ENCODE measurements at places on chromosomes 4 and X.

GRCh38 chr4:141659539-141659938 is 23.2 kb downstream of the IL15 start:
- DNase-seq = no peak

DNA sequence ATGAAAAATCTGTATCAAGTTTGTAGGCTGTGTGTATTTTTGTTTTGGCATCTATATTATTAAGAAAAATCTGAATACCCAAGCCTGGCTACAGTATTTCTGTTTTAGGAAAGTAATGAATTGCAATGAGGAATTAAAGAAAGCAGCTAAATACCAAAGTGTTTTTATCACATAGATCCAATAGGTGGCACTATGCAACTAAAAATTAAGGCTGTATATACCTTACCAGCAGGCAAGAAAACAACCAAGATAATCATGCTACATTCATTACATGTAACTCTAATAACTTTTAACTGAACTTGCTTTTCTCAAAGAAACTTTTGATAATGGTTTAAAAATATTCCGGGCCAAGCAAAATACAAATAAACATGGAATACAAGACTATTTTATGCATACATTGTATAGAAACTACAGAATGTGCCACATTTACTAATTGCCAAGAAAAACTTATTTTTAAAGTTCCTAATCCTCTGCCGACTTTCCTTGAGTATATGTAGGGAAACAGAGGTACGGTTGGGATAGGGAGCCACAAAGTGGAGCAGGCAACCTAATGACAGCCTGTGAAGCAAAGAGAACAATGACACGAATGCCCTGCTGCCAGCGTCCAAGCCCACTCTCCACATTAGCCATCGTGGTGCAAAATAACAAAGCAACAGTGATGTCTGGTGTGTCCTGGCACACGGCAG is 63.7 kb downstream of the SEC24D start:
- DNase-seq = no peak

GRCh38 chr4:114481856-114482255 is 116.8 kb upstream of the UGT8 start:
- no peak for DNase-seq

DNA sequence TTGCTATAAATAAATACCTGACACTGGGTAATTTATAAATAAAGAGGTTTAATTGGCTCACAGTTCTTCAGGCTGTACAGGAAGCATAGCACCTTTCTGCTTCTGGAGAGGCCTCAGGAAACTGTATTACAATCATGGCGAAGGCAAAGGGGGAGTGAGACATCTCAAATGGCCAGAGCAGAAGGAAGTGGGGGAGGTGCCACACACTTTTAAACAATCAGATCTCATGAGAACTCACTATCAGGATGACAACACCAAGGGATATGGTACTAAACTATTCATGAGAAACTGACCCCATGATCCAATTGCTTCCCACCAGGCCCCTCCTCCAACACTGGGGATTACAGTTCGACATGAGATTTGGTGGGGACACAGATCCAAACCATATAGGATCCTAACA is 11.7 kb upstream of the TCEAL9 start:
- DNase-seq = no peak

DNA sequence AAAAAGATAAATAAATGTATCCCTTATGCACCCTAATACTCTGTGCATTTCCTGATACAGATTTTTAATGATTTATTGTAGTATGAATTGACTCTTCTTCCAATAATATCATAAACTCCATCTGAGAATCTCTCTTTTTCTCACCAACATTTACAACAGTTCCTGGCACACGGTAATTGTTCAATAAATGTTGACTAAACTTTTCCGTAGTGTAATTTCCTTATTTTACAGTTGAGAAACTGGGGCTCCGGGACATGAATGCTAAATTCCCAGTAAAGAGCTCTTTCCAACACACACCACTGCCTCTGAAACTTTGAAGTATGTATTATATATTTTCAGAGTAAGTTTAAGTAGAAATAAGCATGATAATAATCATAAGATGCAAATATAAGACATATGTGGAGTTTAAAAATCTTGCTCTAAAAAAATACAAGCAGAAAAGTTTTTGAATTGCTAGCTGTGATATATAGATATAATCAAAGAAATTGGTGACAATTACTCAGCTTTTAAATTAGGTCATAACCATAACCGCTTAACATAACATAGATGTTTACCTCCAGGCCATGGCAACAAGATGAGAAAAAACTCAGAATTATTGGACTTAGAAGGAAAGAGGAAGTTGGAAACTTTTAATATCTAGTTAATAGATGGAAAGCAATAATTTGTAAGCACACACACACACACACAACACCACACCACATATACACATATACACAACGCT is 28.2 kb upstream of the ANTXR2 start:
- no peak for DNase-seq

GRCh38 chrX:47366041-47366722 is 4.2 kb upstream of the ZNF157 start:
- peak; percentile 87 for DNase-seq

DNA sequence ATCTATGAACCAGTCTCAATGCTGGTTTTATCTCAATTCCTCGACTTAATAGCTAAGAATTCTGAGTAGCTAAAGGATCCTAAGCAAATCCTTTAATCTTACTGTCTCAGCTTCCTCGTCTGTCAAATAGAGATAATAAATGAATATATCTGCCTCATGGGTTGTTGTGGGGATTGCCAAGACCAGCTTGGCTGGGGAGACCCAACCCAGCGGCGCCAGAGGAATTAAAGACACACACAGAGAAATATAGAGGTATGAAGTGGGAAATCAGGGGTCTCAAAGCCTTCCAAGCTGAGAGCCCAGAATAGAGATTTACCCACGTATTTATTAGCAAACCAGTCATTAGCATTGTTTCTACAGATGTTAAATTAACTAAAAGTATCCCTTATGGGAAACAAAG is 41.9 kb downstream of the SLC34A2 start:
- DNase-seq = no peak

DNA sequence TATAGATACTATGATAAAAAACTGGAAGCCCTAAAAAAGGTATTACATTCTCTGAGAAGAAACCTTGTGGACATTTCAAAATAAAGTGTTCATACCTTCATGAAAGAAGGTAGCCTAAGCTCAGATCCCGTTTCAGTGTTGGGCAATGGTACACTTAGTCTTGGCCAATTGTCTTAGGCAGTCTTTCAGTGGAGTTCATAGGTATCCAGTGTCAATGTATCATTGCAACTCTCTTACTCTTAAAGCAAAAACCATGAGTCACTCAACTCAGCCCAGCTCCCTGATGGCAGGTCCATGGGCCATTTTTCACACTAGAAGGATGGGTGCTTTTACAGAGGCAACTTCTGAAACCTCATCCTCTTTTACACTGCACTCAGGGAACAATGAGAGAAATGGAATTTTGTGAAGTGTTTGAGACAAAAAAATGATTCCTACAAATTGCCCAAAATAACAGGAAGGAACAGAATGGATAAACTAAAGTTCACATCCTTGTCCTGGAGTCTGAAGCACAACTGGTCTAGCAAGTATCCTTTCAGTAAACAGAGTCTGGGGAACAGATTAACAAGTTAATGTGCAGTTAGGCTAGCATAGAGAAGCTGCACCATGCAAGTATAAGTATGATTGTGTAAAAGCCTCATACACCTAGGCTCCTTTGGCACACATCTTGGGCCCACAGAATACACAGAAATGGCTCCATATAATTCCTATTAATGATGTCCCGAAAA is 7.0 kb upstream of the ZNF827 start:
- no peak for DNase-seq

GRCh38 chrX:18941896-18942295 is 42.0 kb downstream of the PHKA2 start:
- no peak for DNase-seq

DNA sequence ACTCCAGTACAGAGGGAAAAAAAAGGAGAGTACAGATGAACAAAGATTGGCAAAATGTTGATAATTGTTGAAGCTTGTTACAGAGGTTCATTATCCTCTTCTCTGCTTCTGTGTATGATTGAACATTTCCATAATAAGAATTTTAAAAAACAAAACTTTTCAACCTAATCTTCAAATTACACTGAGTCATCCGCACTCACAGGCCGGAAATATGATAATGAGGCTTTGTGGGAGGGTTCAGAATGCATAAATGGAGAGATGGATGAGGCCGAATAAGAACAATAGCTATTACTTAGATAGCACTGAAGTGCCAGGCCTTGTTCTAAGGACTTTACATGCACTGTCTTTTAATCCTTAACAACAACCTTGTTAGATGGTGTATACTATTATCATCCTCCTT is 4.6 kb upstream of the ERCC6L start:
- no peak for DNase-seq

- DNase-seq = no peak
Measured at GRCh38 chrX:119895843-119896326, at the start of gene AKAP14. Gene AKAP14, plus strand, starts transcription at chrX:119895893. Its CDS starts 7,331 bp downstream, at chrX:119903224.
